Gastroesophageal sphincter (tissue), 4 donors: ENCODE measurements at places on chromosomes 5 and 9.

GRCh38 chr5:171574376-171574775 lies 154.9 kb downstream of the FGF18 start:
- peak; percentile 76 for ATAC-seq

DNA sequence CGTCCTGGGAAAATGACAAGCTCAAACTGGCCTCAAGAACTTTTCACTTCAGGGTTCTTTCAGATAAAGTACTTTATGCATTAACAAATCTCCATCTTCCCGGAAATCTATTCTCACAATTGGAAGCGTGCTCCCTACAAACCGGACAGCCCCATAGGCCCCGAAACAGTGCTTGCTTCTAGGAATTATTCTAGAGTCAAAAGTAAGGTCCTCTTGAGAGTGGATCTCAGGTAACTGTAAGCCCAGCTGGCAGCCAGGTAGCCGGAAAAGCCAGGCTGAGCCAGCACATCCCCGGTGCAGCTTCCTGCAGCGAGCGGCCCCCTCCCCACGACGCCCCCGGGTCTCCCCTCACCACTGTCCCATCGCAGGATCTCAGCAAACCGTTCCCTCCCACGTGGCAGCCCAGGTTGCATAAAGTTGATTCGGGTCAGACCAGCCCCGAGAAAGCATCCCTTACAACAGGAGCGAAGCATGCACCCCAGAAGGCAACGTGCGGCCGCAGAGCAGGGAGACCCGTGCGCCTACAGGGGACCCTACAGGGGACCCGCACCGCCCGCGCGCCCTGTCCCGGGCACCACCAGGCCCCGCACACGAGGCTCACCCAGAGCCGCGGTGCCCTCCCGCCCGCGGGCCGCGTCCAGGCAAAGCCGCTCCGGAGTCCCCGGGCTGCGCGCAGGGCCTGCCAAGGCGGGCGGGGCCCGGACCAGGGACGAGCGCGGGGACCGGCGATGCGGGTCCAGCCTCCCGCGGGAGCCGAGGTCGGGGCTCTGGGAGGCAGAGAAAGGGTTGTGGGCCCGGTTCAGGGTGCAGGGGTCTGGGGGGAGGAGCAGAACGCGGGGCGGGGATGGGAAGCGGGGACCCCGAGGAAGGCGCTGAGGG lies 920 bp downstream of the LPCAT1 start:
- peak; percentile 29 for ATAC-seq

GRCh38 chr5:143882520-143882919 lies 70.6 kb downstream of the HMHB1 start:
- ATAC-seq = no peak

DNA sequence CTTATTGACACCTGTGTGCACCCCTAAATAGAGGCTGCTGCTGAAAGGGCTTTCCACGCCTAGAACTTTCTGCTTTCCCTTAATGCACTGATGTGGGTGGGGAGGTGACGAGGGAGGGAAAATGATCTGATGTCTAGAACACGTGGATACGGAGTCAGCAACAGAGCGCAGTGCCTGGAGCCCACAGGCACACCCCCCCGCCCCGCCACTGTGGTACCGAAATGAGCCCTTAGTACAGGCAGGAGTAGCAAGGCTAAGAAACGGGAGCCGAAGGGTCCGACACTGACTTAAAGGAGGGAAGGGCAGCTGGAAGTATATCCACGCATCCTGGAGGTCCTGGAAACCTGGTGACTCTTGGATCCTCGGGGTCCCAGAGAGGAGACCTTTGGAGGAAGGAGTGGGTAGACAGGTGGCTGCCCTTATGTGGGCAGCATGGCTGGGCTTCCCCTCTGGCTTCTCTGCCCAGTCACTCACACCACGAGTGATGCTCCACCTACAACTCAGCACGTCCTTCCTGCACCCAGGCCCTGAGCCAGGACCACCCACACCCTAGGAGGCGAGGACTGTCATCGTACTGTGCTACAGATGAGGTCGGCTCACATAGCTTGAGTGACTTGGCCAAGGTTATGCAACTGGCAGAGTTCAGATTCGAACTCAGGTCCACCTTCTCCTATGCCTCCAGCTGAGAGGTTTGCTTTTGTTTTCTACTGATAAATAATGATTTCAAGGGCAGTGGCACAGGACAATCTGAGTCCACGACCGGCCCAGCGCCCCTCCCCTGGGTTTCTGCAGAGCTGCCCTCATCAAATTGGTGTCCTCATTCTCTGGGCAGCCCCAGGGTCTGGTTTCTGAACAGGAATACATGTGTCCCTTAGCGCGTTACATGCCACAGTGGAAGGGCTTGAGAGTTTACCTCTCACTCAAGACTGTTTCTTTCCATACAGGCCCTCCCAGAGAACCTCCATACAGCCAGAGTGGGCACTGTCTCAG lies 4.7 kb upstream of the VAV2 start:
- no peak for ATAC-seq

- no peak for ATAC-seq
These were observed 3.2 kb downstream of the POU4F3 start for GRCh38 chr5:146341854-146342253.

DNA sequence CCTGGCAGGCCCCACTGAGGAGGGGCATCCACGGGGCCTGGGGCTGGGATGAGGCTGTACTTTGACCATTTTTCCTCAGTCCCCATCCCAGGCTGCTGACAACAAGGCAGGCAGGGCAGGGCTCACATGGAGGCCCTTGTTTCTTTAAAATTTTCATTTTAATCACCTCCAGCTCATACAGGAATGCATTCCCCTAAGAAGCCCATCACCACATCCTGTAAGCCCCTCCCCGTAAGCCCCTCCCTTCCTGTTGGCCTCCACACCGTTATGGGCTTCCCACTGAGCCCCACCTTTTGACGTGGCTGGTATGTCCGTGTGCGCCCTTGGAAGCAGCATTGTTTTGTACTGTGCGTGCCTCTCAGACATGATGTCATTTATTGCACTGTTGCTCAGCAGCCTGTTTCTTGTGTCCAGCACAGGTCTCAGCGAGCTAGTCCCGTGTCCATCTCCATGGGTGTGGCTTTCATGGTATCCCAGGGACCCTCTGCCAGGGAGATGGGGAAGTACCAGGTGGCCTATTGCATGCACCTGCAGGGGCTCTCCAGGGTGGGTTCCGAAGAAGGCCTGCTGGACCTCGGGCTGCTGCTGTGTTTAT lies 22.4 kb downstream of the PHF2 start:
- peak; percentile 65 for ATAC-seq

DNA sequence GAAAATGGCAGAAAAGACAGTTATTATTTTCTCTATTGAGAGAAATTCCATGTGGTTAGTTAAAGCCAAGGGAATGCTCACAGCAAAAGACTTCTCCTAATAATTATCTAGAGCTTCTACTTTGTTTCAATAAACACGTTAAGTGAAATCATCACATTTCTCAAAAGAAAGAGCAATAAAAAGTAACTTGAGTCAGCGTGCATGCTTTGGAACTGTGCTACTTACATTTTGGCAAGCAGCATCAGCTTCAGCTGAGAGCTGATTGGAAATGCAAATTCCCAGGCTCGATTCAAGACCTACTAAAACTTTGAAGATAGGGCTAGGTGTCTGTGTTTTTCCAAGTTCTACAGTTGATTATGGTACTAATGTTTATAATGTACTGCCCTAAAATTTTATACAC lies 132.1 kb downstream of the CDH18 start:
- no peak for ATAC-seq

DNA sequence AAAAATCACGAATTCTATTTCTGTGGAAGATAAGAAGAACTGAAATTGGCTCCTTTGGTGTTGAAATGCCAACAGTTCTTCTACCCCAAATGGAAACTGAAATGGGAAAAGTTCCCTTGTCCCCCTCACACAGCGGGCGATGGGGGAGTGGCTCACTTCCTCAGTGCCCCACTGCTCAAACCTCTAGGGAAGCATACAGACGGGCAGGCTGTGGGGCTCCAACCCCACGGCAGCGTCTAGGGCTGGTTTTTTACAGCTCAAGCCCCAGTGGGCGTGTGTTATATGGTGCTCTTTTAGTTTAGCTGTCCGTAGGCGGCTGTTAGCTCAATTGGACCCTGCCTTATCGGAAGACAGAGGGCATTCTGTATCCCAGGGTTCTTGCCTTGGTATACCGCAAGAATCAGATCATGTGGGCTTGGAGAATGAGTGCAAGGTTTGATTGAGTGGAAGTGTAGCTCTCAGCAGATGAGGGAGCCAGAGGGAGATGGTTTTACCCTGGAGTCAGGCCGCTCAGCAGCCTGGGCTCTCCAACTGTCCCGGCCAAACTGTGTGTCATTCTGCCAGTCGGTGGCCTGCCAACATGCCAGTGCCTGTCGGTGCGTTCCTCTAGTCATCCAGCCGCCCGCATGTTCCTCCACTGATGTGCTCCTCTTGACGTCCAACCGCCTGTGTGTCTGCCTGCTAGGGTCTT lies 166.3 kb upstream of the ZNF608 start:
- no peak for ATAC-seq

GRCh38 chr5:39794513-39795210 lies 369.9 kb upstream of the DAB2 start:
- no peak for ATAC-seq

DNA sequence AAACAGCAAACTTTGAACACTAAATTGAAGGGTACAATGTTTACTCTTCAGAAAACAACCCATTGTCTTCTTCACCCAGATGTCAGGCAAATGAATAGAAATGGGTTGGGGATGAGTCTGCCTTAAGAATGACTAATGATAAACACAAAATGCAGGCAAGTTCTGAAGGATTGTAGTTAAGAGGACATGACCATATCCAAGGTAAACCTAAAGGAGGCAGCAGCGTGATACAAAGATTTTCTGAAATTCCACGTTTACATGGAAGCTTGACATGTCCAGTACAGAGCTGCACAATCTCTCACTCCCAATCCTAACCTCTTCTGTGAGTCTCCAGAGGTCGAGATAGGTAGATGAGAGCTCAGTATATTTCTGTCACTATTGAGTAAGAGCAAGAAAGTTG lies 1263.2 kb upstream of the CDH6 start:
- no peak for ATAC-seq

GRCh38 chr9:104971511-104971910 lies 43.6 kb upstream of the ABCA1 start:
- no peak for ATAC-seq

DNA sequence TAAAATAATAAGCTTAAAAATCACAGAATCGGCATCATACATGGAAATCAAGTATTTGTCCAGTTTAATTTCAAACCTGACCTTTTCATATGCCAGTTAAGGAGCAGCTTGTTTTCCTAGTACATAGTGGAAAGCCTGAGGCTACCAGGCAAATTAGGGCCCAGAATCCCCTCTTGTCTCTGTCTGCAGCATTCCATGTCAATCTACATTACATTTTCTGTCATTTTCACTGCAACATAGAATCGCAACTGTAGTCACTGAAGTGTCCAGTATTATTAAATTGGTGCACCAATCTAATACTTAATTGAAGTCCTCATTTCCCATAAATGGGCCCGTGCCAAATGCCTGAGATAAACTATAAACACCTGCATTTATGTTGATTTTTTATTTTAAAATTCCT lies 1352.2 kb upstream of the ACO1 start:
- no peak for ATAC-seq

DNA sequence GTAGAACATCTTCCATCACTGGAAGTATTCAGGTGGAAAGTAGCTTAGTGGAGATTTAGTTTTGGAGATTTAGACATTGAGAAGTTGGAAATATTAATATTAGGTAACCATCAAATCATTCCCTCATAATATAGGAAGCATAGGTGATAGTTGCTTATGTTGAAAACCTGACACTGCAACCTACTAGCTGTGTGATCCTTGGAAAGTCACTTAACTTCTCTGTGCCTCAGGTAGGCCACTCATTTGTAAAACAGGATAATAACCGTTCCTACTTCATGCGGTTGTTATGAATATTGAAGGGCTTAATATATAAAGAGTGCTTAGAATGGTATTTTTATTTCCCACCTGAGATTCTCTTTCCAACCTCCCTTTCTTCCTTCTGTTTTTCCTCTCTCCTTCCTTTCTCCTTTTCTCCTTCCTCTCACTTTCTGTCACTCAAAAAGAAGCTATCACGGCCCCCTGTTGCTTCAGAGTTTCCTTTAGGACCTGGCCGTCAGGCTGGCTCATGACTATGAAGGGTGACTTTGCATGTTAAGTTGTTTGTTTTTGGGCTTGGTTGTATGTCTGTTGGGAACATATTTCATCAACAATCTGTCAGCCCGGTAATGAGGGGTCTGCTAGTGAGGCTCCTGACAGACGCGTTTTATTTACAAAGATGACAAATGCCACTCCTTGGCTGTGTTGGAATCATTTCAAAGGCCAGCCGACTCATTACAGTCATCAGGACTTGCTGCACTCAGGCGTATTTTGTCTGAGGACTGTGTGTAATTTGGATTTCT lies 31.0 kb downstream of the DOCK2 start:
- no peak for ATAC-seq

DNA sequence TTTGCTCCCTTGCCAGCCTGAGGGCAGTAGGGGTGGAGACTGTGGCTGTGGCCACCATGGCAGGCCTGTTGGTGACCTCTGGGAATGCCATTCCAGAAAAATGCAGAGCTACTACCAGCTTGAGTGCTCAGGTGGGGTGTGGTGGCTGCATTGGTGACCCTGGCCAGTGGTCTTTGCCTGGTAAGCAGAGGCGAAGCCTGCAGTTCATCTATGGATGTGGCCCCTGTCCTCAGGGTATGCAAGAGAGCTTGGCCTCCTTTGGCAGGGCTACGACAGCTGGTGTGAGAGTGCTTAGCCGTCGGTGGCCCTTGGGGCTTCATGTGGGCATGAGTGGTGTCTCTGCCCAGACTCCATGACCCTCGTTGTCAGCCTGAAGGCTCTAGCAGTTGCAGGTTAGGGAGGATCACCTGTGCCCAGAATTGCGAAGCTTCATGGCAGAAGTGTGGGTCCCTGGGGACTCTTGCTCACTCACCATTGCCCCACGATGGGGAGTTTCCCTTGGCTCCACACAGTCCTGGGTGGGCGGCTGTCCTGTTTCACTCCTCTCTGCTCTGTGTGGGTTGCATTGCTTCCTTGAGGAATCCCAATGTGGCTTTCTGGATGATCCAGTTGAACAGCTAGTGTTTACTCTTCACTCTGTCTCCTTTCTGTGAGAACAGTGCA lies 117.9 kb upstream of the CDH12 start:
- ATAC-seq = no peak

- no peak for ATAC-seq
These were observed 39.8 kb downstream of the UGCG start for GRCh38 chr9:111936391-111936790.
